ENCODE measurements at places on chromosomes 6 and 20.

DNA sequence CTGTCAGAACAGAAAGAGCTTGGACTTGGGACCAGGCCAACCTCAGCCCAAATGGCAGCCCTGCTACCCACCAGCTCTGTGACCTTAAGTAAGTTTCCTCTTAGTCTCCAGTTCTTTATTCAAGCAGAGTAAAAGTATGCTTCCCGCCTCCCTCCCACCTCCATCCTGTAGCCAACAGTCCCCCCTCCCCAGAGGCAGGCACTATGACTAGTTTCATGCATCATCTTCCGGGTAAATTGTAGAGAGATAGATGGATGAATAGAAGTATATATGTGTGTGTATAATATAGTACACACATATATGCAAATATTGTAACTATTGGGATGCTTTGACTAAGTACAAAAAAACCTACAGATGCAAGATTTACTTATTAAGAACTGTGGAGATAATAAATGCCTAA, 39.5 kb upstream of the B4GALT5 start:
- no peak for DNase-seq

- DNase-seq: no peak
These were observed 105.9 kb upstream of the MAP7 start for GRCh38 chr6:136656121-136656520.

DNA sequence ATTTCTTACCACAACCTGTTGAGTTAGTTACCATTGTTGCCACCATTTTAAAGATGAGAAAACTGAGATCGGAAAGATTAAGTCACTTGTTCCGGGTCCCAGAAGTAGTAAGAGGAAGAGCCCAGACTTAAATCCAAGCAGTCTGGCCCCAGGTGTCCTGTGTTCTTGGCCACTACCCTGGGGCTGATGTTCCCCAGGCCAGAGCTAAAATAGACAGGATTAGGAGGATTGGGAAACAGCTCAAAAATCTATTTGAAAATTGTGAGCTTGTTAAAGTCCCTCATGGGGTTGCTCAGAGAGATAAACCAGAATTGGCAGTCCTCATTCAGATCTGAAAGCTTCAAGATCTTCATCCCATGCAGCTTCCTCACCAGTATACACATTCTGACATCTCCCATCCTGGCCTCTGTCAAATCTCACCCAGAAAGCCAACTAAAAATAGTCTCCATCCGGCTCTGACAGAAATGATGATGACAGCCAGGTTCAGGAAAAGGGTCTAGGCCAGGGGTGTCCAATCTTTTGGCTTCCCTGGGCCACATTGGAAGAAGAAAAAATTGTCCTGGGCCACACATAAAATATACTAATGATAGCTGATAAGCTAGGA, 62.0 kb downstream of the GFOD1 start:
- DNase-seq: no peak

DNA sequence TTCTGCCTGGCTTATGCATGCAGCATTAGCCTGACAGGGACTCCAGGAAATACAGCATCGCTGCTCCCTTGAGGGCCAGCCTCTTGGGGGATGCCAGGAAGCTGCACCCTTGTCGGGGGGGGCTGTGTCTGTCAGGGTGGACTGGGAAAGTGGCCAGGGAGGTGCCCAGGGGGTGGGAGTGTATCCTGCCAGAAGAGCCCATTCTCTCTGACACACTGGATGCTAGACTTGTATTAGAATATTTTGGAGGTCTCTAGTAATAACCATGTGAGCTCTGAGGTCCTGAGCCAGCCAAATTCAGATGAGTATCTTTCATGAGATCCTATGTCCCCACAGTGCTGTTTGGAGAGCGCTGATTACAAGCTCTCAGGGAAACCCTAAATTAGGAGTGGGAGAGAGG, 89.1 kb downstream of the MYLK4 start:
- DNase-seq: no peak

DNA sequence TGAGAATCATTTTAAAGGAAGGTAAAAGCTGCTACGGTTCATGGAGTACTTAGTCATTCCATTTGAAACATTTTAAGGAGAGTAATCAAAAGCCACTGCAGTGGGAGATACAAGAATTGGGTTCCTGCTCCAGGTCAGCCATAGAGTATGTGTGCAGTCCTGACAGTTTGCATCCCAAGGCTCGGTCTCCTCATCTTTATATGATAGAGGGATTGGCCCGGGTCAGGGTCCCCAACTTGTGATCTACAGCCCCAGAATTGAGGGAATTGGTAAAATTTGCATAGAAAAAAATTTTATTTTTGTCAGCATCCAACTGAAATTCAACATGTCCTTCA, 147.4 kb upstream of the PRND start:
- DNase-seq: no peak

DNA sequence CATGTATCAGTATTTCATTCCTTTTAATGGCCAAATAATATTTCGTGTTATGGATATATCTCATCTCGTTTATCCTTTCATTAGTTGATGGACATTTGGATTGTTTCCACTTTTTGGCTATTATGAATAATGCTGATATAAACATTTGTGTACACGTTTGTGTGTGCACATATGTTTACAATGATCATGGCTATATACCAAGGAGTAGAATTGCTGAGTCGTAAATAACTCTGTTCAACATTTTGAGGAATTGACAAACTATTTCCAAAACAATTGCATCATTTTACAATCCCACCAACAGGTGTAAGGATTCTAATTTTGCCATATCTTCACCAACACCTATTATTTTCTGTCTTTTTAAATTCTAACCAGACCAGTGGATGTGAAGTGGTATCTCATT, 26.3 kb upstream of the PNRC1 start:
- DNase-seq: no peak

- DNase-seq: no peak
These were observed 18.2 kb upstream of the ECI2 start for GRCh38 chr6:4153514-4153985.

GRCh38 chr20:1811621-1812498, 83.3 kb upstream of the SIRPA start:
- DNase-seq: no peak

DNA sequence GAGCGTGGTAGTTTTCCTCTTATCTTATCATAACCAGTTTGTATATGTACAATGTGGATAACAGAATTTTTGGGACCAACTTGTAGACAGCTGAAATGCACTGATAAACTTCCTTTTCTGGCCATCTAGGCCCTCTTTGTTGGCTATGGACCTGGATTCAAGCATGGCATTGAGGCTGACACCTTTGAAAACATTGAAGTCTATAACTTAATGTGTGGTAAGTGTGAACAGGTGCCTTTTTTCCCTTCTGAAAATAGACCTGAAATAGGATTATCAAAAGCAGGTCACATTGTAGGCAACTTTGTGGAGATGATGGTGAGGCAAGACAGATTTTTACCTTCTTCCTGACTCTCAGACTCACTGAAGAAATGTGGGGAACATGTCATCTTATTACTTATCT, 67.8 kb downstream of the ENPP1 start:
- no peak for DNase-seq

DNA sequence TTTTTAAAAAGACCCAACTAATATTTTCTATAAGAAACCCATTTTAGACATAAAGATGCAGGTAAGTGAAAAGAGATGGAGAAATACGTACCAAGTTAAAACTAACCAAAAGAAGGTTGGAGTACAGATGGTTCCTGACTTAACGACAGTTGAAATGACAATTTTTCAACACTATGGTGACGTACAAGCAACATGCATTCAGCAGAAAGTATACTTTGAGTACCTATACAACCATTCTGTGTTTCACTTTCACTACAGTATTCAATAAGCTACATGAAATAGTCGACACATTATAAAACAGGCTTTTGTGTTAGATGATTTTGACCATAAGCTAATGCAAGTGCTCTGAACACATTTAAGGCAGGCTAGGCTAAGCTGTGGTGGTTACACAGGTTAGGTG, 228.9 kb downstream of the RNGTT start:
- DNase-seq: no peak

GRCh38 chr6:96537726-96538125, 16.1 kb downstream of the UFL1 start:
- DNase-seq: no peak

DNA sequence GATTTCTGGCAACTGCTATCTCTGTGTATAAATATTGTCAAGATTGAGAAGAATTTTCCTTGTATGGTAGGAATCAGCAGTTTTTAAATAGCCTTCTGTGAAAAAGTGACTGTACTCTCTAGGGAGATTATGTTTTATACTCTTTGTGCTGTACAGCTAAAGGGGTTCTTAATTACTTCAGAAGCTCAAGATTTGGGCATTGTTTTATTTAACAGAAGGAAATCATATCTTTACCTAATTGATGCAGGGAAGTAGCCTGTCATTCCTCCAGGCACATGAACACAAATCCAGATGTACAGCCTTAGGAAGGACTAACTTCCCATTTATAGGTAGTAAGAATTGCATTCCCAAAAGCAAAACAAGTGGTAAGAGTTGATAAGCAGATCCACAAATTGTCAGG, 1.3 kb downstream of the CALHM5 start:
- no peak for DNase-seq

- DNase-seq: no peak
These were observed 55.1 kb upstream of the STXBP5 start for GRCh38 chr6:147149092-147149491.

GRCh38 chr20:51510169-51510568, 32.4 kb downstream of the NFATC2 start:
- DNase-seq: no peak

DNA sequence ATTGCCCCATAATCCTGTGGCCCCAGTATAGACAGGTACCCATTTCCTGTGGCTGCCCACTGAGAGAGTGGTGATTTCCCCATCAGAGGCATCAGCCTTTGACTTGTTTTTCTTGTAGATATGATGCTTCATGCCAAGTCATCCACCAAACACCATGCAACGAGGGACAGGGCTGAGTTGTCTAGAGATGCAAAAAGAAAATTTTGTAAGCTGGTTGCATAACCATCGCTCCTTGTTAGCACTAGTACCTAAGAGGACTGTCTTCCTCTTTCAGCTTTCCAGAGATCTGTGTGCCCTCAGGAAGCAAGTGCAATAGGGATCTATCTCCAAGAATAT, 166.8 kb downstream of the BCAS1 start:
- no peak for DNase-seq

DNA sequence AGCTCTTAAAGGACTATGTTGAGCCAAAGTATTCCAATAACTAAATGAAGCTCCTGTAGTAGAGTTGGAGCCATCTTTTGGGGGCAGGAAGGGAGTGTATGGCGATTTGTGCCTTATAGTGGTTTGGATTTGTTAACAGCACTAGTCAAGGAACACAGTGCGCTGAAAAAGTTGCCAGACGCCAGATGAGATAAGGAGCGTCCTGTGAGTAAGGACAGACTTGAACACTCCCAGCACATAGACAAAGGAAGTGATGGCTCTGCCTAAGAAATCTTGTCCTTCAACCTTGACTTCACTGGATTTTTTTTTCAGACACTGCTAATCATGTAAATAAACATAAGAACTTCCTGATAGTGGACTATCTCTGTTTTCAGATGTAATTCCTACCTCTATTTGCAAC, 136.9 kb downstream of the TRMT11 start:
- no peak for DNase-seq

- DNase-seq: no peak
These were observed 79.8 kb downstream of the SLC22A23 start for GRCh38 chr6:3376893-3377535.

- DNase-seq: no peak
These were observed 530 bp downstream of the TDP2 start for GRCh38 chr6:24666097-24666640.

- DNase-seq: no peak
These were observed 91.2 kb upstream of the TMEM181 start for GRCh38 chr6:158468666-158469065.

- no peak for DNase-seq
These were observed 76.5 kb upstream of the TSHZ2 start for GRCh38 chr20:52895701-52896100.

GRCh38 chr6:106141441-106142237, 55.5 kb downstream of the PRDM1 start:
- DNase-seq: no peak

GRCh38 chr6:170046791-170047626, 243.9 kb downstream of the DLL1 start:
- no peak for DNase-seq

DNA sequence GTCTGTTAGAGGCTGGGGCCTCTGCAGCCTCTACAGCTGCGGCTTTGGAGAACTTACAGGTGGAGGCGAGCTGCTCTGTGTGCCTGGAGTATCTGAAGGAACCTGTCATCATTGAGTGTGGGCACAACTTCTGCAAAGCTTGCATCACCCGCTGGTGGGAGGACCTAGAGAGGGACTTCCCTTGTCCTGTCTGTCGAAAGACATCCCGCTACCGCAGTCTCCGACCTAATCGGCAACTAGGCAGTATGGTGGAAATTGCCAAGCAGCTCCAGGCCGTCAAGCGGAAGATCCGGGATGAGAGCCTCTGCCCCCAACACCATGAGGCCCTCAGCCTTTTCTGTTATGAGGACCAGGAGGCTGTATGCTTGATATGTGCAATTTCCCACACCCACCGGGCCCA, 2.6 kb downstream of the TRIM39 start:
- no peak for DNase-seq

DNA sequence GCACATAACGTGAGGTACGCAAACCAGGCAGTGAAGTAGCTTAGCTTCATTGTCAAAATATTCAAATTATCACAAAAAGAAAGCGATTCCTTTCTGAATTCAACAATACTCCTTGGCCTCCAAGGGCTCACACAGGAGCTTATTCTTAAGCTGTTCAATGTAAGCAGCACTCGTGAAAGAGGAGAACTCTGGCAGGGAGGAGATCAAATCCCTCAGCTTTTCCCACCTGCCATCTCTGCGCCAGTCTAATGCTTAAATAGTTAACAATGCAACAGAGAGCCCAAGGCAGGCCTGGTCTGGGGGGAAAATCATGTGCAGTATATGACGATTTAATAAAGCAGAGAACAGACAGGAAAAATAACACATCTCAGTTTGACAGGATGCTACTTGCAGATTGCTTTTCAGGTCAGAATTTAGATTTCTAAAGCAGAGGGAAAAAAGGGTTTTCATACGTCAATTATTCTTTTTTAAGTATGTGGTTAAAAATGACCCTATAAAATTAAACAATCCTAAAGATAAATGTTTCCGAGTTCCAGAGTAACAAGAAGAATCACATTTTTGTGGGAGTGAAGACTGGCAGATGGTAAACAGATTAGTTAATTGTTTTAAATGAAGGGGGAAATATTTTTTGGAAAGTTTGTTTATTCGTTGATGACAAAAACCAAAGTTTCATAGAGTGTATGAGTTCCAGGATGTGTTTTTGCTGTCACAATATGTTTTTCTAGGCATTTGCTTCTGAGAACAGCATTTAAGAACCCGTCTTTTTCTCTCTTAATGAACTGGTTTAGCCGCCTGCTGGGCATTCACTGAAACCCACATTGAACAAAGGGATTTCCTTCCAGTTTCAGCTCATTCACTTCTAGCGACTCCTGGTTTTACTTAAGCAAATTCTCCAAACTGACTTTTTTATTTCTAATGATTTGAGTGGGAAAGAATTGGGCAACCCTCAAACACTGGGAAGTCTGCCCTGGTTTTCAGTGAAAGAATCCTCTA, 45.9 kb downstream of the PLAGL1 start:
- DNase-seq: no peak

- no peak for DNase-seq
These were observed 19.3 kb downstream of the ANKRD6 start for GRCh38 chr6:89452281-89452680.

Data from NCI-H2081 treated with DMSO at 0.1 percent for 48 hours (cell line).